ENCODE measurements at places on chromosomes 6 and 20.

- no peak for DNase-seq
Observed at GRCh38 chr6:32149932-32150870, 1.5 kb downstream of the PRRT1 start.

DNA sequence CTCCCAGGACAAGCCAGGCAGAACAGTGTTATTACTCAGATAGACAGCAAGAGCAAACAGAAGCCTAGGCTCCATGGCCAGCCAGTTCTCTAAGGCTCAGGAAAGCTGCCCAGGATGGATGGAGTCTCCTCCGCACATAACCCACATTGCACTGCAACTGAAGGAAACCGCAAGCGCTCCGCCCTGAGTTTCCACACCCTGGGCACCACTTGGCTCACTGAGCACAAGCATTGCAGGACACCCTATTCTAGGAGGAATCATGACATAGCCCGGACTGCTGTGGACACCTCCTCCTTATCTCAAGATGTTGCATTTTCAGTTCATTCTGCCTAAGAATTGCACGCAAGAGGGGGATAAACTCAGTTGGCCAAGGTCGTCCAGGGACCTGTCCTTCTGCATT is 42.9 kb downstream of the LINC00237 start:
- no peak for DNase-seq

DNA sequence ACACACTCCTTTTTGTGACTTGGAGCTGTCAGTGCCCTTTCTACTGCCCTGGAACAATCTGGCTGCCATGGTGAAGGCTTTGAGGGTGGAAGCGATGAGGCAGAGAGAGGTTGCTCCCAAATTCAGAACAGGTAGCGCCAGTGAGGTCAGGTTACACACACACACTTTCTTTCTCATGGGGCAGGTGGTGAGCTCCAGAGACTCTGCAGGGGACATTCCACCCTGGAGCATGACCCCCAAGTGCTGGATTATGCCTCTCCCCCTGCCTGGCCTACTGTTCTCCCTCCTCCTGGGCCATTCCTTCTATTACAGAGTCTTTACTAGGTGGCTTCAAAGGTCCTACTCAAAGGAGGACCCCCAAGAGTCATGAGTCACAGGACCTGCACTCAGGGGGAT is 98.0 kb downstream of the EYA2 start:
- DNase-seq = no peak

DNA sequence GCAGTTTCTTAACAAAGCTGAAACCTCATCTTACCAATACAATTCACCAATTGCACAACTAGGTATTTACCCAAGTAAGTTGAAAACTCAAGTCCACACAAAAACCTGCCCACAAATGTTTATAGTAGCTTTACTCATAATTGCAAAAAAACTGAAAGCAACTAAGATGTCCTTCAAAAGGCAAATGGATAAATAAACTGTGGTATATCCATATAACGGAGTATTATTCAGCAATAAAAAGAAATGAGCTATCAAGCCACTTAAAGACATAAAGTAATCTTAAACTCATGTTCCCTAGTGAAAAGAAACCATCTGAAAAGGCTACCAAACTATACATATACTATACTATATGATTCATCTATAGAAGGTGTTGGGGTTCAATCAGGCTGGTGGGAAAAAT is 179.7 kb downstream of the HACE1 start:
- DNase-seq = no peak

- DNase-seq = peak; percentile 50
Observed at GRCh38 chr6:138004430-138005287, 102.6 kb downstream of the PERP start.

GRCh38 chr6:91941838-91942237 is 1355.0 kb upstream of the MAP3K7 start:
- DNase-seq = no peak

DNA sequence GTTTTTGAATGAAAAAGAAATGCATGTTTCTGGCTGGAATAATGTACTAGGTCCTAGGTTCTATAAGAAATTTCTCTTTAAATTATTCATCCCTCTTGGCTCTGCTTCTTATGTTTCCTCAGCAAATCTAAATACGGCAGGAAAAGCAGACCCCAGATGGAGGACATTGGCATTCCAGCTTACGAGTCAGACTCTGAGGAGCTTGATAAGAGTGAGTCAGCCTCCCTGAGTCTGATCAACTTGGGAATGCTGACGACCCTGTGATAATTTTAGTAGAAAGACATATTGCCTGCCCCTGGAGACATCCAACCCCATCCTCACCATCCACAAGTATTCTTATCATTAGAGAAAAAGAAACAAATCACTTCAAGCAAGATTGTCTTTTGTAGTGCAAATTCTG is 509.7 kb upstream of the MARCKS start:
- no peak for DNase-seq

GRCh38 chr6:9197726-9198125 is 762.4 kb upstream of the SLC35B3 start:
- DNase-seq = no peak

DNA sequence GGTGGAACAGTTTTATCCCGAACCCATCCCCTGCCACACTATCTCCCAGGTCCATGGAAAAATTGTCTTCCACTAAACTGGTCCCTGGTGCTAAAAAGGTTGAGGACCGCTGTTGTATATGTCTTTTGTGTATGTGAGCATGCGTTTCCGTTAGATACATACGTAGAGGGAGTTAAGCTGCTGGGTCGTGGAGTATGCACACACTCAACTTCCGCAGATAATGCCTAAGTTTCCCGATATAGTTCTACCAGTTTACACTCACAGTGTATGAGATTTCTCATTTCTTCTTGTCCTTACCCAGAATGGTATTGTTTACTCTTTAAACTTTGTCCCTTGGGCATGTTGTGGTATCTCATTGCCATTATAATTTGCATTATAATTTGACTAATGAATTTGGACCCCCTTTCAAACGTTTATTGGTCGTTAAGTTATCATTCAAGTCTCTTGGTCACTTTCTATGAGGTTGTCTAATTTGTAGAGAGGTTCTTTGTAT is 50.5 kb upstream of the SCAF8 start:
- no peak for DNase-seq

DNA sequence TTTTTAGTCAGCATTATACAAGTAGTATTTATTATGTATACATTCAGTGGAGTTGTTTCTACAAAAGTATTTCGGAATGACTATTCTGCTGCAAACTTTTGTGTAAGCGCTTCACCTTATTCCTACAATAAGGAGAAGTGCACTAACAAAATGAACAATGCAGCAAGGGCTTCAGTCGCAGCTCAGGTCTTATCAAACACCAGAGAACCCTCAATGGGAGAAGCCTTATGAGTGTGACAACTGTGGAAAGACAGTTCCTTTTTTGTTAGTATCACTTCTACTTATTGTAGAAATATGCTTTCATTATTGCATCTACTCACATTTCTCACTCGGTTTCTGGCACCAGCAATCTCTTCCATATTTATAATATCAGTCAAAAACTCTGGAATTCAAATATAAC is 18.8 kb downstream of the ZKSCAN3 start:
- no peak for DNase-seq

GRCh38 chr20:33915726-33916331 is 77.9 kb upstream of the RALY start:
- DNase-seq = peak; percentile 44

GRCh38 chr6:84081222-84081621 is 47.6 kb downstream of the MRAP2 start:
- DNase-seq = no peak

DNA sequence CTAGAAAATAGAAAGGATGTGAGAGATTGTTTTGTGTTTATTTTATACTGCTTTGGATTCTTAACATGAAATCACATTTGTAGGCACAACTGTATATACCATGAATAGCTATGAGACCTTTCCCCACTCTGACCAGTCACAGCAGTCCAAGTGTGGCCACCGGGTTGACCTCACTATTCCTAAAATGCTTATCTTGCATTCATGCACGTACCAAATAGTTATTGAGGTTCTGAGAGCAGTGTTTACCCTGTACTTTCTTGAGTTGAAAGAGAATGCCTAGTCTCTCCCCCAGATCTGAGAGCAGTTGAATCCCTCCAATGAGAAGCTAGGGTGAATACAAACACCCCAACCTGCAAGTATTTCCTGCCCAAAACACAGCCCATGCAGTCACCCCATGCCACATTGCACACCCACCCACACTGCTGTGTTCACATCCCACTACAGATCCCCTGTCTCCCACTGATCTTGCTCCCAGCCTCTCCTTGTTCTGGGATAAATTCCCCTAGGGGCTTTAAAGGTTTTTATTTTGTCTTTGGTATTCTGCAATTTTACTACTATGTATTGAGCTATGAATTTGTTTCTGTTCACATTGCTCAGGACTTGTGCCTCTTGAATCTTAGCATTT is 51.6 kb downstream of the GOPC start:
- no peak for DNase-seq

- DNase-seq = no peak
Observed at GRCh38 chr6:24922814-24923213, 12.9 kb downstream of the RIPOR2 start.

- DNase-seq = no peak
Observed at GRCh38 chr6:167472880-167473279, 148.0 kb downstream of the TTLL2 start.

DNA sequence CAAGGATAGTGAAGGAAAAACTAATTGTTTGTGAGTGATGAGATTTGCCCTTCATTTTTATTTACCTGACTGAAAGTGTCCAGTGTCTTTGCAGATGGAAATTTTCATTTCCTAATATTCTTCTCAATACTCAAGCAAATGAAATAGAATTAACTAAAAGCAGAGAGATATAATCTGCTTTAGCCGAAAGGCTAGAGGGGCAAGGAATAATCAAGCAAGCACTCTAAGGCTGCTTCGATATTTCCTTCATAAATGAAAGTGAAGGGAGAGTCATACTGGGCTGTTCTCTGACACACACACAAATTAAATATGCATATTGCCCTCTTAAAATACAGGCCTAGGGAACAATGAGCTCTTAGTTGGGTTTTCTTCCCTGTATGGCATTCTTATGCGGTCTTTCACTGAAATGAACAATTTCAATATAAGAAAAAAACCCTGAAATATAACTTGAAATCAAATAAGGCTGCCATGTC is 47.5 kb upstream of the POPDC3 start:
- no peak for DNase-seq
